Stimulated activated CD4-positive, alpha-beta T cell treated with anti-CD3 and anti-CD28 coated beads, Interleukin-1b, Interleukin-23, amount 100 ng/mL, for 24 hours (primary cell): ENCODE measurements at places on chromosomes 1 and 21.

- DNase-seq, result no peak
These were observed 164.4 kb downstream of the EDEM3 start for GRCh38 chr1:184590163-184590750.

DNA sequence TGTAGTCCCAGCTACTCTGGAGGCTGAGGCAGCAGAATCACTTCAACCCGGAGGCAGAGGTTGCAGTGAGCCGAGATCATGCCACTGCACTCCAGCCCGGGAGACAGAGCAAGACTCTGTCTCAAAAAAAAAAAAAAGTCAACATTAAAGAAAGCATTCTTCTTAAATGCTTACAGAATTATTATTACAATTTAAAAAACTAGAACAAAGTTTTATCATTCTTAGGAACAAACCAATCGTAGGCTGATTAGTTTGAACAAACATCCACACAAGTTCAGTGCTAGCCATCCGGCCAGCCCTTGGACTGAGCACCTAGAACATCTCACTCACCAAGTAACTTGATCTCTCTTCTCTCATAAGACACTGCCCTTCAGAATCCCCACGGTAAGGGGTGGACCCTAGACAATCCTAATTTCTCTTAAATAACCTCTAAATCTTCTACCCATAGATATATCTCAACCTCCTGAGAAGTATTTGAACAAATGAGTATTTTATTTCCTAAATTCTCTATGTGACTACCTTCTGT lies 16.0 kb downstream of the JAK1 start:
- no peak for DNase-seq

DNA sequence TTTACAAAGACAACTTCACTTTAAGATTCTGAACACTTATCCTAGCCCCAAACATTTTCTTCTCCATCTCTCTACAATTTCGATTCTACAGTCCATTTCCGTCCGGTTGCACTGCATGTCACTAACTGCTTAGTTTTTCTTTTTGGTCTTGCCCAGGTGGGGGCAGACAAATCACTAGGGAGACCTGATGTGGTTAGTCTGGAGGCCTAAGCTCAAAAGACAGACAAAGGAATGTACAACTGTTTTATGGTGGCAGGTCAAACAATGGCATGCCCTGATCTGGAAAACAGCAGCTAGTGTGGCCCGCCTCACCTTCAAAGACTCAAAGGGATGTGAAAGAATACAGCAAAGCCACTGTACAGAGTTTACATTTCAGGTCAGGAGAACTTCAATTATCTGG lies 3.8 kb downstream of the ETV3 start:
- DNase-seq, result no peak

DNA sequence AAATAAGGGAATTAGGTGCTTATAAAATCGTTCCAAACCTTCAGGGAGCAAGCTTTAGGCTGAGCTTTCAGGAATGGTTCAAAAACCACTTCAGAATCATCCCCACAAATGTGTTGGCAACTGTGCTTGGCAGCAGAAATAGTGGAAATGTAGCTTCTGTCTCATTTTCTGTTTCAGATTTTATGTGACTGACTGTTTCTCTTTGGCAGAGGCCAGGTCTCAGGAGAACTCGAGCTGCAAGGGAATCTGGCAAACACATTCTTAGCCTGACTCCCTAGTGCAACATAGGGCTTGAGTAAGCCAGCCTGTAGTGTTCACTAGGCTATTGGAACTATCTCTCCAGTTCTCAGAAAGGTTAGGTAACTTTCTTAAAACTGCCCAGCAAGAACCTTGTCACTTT lies 128.6 kb downstream of the PLA2G4A start:
- DNase-seq, result no peak

GRCh38 chr21:31124010-31124409 lies 85.7 kb upstream of the KRTAP19-8 start:
- no peak for DNase-seq

DNA sequence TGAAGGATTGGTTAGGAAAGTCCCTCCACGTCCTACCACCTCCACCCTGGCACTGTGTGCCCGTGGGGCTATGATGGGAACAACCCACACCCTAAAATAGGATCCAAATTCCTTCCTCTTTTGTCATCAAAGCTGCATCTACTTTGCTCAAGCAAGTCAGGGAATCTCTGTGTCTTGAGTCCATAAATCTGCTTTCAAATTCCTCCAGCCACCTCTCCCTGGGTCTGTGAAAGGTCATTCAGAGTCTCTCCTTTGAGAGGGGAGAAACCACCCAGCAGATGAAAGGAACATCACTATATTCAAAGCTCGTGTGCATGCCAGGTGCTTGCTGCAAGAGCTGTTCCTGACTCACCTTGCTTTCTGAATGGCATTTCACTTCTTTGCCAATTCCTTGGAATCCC lies 243.6 kb downstream of the TM2D1 start:
- no peak for DNase-seq

GRCh38 chr1:154014154-154014907 lies 23.8 kb downstream of the RPS27 start:
- DNase-seq, result no peak

DNA sequence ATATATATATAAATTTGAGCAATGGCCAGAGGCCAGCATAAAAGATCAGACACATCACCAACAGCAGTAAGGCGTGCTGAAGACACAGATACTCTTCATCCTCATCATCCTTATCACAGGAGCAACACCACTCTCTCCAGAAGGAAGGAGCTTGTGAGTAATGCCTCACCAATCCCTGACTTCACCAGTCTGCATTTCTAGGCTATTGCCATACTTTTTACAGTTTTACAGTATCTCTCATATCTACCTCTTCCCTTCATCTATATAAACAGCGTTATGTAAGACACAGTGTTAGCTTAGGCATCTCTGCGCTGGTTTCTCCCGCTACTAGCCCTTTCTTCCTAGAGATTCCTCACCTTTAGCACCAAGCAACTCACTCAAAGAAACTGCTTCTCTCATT lies 2.4 kb upstream of the ABL2 start:
- DNase-seq, result no peak

DNA sequence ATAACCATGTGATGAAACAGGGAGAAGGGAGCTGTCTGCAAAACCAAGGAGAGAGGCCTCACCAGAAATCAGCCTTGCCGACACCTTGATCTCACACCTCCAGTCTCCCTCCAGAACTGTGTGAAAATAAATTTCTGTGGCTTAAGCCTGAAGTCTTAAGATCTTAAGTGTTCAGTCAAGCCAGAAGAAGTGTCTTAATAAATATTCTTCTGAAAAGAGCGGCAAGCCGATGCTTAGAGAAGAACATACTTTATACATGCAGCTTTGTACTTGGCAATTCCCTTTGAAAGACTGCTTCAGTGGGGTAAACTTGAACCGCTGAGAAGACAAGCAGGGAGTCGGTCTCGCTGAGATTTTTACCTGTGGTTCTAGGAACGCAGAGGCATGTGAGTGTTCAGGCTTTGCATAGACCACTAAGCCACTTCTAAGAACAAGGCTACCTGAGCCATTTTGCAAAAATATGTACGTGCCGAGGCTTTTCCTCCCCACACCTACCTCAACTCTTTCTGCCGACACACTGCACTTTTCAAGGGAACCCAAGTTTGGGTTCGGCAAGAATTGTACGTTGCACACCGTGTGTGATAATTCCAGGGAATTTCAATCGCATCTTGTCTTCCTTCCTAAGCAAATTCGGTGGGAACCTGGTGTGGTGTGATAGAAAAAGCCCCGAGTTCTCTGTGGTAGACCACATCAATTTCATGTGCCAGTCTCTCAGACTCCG lies 3.4 kb downstream of the RUNX1 start:
- no peak for DNase-seq

DNA sequence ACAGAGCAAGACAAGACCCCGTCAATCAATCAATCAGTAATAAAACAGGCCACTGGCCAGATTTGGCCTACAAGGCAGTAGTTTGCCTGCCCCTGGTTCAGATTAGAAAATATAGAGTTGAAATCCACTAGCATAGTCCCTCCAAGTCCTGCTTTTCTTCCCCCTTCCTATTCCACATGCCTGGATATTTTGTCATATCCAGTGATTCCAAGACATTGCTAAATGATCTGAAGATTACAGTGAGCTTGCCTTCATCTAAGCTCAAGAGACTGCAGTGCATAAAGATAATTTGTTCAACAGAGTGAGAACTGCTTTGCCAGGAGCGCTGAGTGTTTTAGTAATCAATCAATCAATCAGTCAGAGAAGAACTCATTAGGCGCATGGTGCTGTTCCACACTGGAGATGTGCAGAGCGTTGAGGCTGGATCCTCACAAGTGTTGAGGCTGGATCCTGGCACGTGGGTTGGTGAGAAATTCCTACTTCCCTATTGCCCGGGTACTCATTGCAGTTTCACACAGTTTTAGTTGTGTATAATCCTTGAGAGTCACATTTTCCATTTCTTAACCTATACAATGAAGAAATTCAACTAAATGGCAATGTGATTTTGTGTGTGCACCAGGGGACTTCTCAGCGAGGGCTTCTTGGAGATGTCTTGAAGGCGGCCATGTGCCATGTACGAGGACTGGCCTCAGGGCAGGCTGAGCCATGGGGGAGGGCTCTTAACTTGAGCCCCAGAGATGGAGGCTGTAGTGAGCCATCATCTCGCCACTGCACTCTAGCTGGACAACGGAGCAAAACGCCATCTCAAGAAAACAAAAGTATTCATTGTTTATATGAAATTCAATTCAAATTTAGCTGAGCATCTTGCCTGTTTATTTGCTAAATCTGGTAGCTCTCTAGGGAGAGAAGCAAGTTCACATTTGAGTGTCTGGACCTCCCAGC lies 76.3 kb downstream of the TOMM20 start:
- DNase-seq, result no peak

- no peak for DNase-seq
These were observed 4.2 kb upstream of the HENMT1 start for GRCh38 chr1:108665067-108665466.

GRCh38 chr1:37915476-37916093 lies 31.3 kb downstream of the INPP5B start:
- no peak for DNase-seq

DNA sequence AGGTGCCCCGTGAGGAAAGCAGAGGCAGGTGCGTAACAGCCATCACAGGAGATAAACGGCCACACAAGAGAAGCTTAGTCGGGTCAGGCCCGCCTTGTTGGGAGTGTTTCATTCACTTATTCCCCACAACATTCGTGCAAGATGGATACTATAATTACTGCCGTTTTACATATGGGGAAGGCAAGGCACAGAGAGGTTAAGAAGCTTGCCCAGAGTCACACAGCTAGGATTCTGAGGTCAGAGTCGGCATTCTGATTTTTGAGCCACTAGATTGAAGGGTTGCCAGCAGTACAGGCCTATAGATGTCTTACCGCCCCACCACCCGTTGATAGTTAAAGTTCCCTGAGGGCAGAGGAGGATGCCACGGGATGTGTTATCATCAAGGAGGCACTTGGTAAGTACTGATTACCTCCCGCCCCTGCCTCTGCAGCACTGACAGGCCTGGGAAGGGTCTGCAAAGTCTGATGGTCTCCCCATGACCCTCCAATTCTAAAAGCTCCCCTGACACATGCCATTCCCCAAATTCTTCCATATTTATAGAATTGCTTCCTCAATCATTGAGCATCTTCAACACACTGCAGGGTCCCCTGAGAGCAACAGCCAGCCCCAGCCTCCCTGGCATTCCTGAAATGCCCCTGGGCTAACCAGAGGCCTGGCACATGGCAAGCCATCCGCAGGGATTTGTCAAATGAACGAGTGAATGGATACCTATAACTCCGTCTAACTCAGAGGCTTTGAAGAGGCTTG lies 74.7 kb upstream of the CLDN14 start:
- no peak for DNase-seq

GRCh38 chr1:170355267-170355801 lies 176.6 kb upstream of the GORAB start:
- DNase-seq, result no peak

- DNase-seq, result no peak
These were observed 27.7 kb downstream of the INAVA start for GRCh38 chr1:200922406-200922805.

DNA sequence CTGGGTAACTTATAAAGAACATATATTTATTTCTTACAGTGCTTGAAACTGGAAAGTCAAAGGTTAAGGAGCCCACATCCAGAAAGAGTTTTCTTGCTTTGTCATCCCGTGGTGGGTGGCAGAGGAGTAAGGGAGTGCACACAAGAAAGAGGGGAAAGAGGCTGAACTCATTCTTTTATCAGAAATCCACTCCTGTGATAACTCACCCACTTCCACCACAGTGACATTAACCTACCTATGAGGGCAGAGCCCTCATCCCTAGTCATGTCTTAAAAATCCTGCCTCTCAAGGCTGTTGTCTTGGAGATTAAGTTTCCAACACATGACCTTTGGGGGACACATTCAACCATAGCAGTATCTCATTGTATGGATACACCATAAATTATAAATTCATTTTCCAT lies 32.5 kb upstream of the RGS4 start:
- no peak for DNase-seq

GRCh38 chr1:89873770-89874169 lies 52.9 kb downstream of the LRRC8D start:
- DNase-seq, result no peak

- no peak for DNase-seq
These were observed 1.0 kb downstream of the C1orf115 start for GRCh38 chr1:220691053-220691684.

DNA sequence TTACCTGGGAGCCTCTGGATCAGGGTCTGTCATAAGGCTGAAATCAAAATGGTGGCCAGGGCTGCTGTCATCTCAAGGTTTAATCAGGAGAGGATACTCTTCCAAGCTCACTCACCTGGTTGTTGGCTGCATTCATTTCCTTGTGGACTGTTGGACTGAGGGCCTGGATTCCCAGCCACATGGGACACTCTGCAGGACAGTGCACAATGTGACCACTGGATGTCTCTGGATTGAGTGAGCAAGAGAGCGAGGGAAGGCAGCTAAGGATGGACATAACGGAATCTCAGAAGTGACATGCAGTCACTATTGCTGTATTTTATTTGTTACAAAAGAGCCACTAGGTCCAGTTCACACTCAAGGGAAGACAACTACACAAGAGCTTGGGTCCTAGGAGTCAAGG lies 229.1 kb downstream of the S1PR1 start:
- DNase-seq, result no peak

- no peak for DNase-seq
These were observed 734 bp upstream of the C1orf210 start for GRCh38 chr1:43286115-43286514.

GRCh38 chr1:204520834-204521709 lies 4.9 kb downstream of the MDM4 start:
- no peak for DNase-seq

GRCh38 chr1:161440312-161440894 lies 64.9 kb upstream of the FCGR2A start:
- DNase-seq, result peak; percentile 32

- DNase-seq, result no peak
These were observed 16.8 kb downstream of the DHX9 start for GRCh38 chr1:182855911-182856310.

DNA sequence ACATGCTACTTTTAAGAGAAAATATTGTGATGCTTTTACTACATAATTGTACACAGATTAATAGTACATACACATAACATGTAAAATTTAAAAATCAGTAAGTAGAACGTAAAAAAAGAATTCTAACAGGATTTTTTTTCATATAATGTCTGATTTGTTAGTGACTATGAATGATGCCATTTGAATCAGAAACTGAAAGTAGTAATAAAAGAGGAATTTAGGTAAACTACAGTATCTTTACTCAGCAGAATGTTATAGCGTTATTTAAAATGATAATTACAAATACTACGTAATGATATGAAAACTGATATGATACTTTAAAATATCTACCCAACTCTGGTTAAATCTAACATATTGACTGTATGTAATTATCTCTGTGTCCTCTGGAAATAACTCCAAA lies 116.1 kb downstream of the DENND1B start:
- DNase-seq, result no peak
